ENCODE measurements at places on chromosomes 16 and 17.
A peak's percentile ranks its signal among the peaks of the same experiment; 100 is the strongest.

DNA sequence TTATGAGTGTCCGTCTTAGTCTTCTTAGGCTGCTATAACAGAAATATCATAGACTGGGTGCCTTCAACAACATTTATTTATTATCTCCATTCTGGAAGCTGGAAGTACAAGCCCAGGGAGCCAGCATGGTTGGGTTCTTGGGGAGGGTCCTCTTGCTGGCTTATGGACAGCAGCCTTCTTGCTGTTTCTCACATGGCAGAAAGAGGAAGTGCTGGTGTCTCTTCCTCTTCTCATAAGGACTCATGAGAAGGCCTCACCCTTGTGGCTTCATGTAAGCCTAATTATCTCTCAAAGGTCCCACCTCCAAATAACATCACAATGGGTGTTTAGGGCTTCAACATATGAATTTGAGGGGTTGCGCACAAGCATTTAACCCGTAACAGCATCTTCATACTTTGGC is 207.0 kb upstream of the COX10 start:
- no peaks in the 10 kb centered on the region for H3K27me3 ChIP-seq
- H3K36me3 ChIP-seq = no peaks in the 10 kb centered on the region

DNA sequence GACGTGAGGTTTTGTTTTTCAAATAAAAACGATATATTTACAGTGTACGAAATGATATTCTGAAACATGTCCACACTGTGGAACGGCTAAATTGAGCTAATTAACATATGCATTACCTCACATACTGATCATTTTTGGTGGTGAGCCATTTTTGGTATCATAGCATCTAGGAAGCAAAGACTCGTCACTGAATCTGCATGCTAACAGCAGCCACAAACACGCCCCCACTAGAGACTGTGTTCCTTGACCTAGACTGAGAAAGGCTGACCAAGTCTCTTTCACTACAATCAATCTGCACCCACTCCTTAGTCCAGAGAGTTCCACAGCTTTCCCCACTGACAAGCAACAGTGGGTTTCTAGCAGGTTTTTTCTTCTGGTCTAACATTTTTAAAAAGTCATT is 29.5 kb downstream of the NPLOC4 start:
- no peaks in the 10 kb centered on the region for H3K27me3 ChIP-seq
- H3K36me3 ChIP-seq = peaks cover 40% of the 10 kb centered on the region

DNA sequence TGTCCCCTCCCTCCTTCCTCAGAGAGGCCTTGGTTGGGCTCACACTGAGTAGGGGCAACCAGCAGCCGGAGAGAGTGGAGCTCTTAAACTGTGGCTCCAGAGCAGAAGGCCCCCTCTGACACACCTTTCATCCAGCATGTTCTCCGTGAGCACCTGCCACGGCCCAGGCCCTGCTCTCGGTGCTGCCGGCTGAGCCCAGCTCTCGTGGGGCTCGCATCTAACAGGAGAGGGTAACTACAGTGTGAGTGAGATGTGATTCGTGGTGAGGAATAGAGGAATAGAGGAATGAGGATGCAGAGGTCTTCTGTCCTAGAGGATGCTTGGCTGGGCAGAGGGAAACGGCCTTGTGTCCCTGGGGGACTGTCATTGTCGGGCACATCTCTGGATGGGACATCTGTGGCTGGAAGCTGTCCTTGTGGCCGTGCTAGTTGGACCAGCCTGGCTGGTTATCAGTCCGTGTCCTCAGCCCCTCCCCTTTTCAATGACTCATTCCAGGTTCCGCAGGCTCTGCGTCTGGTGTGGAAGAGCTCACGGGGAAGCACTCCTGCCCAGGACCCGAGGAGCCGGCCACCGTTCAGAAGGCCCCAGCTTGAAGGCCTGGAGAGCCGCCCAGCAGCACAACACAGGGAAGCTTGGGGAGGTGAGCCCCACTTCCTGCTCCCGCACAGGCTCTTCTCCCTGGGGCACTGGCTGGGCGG is 11.9 kb upstream of the DNASE1 start:
- no peak overlapping the region for H3K4me3 ChIP-seq
- no peaks in the 10 kb centered on the region for H3K27me3 ChIP-seq
- H3K4me1 ChIP-seq = peaks cover 20% of the 10 kb centered on the region
- peaks cover 10% of the 10 kb centered on the region for H3K36me3 ChIP-seq
- no peak overlapping the region for H3K27ac ChIP-seq

GRCh38 chr17:48883171-48883570 is 9.4 kb upstream of the ATP5MC1 start:
- no peaks in the 10 kb centered on the region for H3K27me3 ChIP-seq
- DNase-seq = no peak
- H3K4me3 ChIP-seq = no peak overlapping the region
- H3K36me3 ChIP-seq = no peaks in the 10 kb centered on the region

GRCh38 chr16:7861891-7862582 is 529.4 kb downstream of the RBFOX1 start:
- no peaks in the 10 kb centered on the region for H3K4me1 ChIP-seq
- H3K27ac ChIP-seq = no peak overlapping the region
- no peak overlapping the region for H3K4me3 ChIP-seq

GRCh38 chr17:27596566-27597187 is 34.3 kb upstream of the LGALS9 start:
- H3K27ac ChIP-seq = no peak overlapping the region
- H3K4me1 ChIP-seq = no peaks in the 10 kb centered on the region
- H3K27me3 ChIP-seq = no peaks in the 10 kb centered on the region
- DNase-seq = no peak

DNA sequence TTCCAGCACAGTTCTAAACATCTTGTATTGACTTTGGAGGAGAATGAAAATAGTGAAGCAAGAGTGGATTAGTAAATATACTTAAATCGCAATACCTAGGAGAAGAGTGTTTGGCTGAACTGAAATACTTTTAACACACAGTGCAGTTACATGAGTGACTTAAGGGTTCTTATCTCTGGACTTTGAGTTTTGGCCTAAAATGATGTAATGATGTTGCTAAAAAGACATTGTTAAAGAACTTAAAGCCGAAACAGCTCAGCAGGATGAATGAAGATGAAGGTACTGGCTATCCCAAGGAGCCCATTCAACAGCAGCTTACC is 28.1 kb downstream of the PMP22 start:
- H3K27me3 ChIP-seq = no peaks in the 10 kb centered on the region
- H3K4me1 ChIP-seq = no peaks in the 10 kb centered on the region
- DNase-seq = no peak
- H3K36me3 ChIP-seq = no peaks in the 10 kb centered on the region
- H3K4me3 ChIP-seq = no peak overlapping the region

DNA sequence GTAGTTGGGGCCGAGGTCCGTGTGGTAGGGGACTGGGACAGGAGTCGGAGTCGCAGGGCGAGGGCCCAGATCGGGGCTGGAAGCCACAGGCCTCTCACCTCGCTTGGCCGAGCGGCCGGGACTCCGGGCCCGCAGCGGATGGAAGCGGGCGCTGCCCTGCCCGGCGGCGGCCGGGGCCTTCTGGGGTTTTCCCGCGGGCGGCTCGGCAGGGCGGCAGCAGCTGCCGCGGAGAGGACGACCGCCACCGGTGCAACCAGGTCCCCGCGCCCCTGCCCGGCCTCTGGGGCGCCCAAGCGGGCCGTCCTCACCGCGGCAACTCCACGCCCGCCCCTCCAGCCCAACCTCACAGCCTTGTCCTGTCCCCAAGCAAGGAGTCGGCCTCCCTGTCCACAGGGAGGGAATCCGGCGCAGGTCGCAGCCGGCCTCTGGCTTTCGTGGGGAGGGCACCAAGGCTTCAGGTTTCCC is 15.6 kb upstream of the UTP6 start:
- no peaks in the 10 kb centered on the region for H3K4me1 ChIP-seq
- DNase-seq = no peak
- no peak overlapping the region for H3K4me3 ChIP-seq
- no peaks in the 10 kb centered on the region for H3K27me3 ChIP-seq
- H3K27ac ChIP-seq = no peak overlapping the region

GRCh38 chr17:17757956-17758845 is 76.9 kb downstream of the RAI1 start:
- peaks cover 46% of the 10 kb centered on the region for H3K36me3 ChIP-seq
- peaks cover 13% of the 10 kb centered on the region for H3K4me1 ChIP-seq
- H3K4me3 ChIP-seq = no peak overlapping the region
- no peak for DNase-seq

- no peaks in the 10 kb centered on the region for H3K27me3 ChIP-seq
- no peak overlapping the region for H3K27ac ChIP-seq
- no peak for DNase-seq
Measured at GRCh38 chr17:45032174-45032541, 19.3 kb downstream of the DCAKD start.

DNA sequence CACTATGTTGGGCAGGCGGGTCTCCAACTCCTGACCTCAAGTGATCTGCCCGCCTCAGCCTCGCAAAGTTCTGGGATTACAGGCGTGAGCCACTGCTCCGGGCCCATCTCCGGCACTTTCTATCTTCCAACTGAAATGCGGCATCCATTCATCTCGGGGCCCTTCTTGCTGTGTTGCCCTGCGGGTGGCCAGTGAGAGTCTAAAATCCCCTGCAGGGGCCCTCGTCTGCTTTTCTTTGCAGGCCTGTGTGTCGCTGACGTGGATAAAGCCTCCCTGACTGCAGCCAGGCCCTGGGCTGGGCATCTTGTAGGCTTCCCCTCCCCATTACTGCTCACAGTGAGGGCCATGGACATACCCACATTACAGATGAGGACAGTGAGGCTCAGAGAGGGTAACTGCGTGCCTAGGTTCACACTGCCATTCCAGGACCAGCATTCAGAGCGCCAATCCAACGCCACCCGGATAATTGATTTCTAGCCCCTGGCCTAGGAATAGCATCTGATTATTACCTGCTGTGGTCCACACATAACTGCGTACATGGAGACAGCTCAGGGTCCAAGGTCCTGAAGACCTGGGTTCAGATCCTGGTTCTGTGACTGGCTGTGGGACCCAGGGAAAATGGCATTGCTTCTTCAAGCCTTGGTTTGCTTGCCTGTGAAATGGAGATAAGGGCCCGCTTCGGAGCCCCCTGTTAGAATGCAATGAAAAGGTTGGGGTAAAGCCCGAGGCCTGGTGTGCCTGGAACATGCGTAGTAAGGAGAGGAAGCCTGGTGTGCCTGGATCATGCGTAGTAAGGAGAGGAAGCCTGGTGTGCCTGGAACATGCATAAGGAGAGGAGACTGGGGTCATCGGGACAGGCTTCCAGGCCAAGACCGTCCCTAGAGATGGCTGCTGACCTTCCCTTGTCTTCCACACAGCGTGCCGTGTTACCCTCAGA is 25.0 kb downstream of the CRISPLD2 start:
- DNase-seq = peak; percentile 33
- H3K4me1 ChIP-seq = peaks cover 38% of the 10 kb centered on the region
- H3K4me3 ChIP-seq = no peak overlapping the region
- H3K27ac ChIP-seq = no peak overlapping the region
- no peaks in the 10 kb centered on the region for H3K36me3 ChIP-seq

- H3K4me3 ChIP-seq = no peak overlapping the region
- H3K36me3 ChIP-seq = no peaks in the 10 kb centered on the region
- H3K27me3 ChIP-seq = no peaks in the 10 kb centered on the region
- no peak for DNase-seq
- H3K4me1 ChIP-seq = peaks cover 37% of the 10 kb centered on the region
Measured at GRCh38 chr17:78256707-78257591, 25.5 kb downstream of the TMEM235 start.

- peak within 1 kb of the TSS; percentile 98 for H3K27ac ChIP-seq
- peaks cover 24% of the 10 kb centered on the region for H3K4me1 ChIP-seq
- H3K4me3 ChIP-seq = peak within 1 kb of the TSS; percentile 80
- no peaks in the 10 kb centered on the region for H3K27me3 ChIP-seq
- H3K36me3 ChIP-seq = peaks cover 17% of the 10 kb centered on the region
Measured at GRCh38 chr16:30948667-30949649, at the start of gene ORAI3. ORAI3 (plus strand) TSS chr16:30949068; CDS start chr16:30949290, 222 bp downstream.

DNA sequence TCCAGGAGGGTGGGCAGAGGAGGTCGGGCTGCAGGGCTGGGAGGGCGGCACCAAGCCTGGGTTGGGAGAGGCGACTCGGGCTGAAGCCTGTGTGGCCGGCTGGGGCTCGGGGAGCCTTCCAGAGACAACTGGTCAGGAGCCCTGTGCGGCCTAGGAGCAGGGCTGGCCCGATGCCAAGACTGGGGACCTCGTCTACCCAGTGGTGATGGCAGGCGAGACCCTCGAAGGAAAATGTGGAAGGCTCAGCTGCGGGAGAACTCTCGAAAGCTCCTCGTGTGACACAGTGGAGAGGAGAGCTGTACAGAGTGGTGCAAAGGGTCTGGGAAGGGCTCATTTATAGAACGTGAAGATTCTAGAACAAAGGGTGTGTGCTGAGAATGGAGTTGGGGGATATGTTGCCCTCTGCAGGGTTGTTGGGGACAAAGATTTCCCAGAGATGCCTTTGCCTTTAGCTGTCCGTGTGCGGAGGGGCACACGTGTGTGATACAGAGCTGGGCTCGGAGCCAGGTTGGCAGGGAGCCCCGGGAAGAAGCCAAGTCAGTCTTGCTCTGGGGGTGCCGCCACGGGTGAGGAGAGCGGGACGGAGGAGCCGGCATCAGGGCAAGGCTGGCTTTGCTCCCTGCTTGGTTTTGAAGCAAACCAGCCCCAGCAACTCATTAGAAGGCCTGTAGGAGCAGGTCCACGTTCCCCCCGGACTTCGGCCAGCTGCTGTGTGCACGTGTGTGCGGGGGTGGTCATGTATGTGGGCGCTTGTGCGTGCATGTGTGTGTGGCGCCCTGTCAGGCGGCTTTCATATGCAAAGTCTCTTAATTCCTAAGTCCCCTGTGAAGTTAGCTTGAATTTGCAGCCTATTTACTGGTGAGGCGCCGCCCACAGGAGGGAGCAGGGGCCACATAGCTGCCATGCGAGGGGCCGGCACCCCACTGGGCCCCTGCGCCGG is 132.4 kb upstream of the CHMP6 start:
- H3K27me3 ChIP-seq = no peaks in the 10 kb centered on the region
- no peak overlapping the region for H3K4me3 ChIP-seq
- H3K27ac ChIP-seq = no peak overlapping the region
- peaks cover 6% of the 10 kb centered on the region for H3K36me3 ChIP-seq
- peaks cover 8% of the 10 kb centered on the region for H3K4me1 ChIP-seq

DNA sequence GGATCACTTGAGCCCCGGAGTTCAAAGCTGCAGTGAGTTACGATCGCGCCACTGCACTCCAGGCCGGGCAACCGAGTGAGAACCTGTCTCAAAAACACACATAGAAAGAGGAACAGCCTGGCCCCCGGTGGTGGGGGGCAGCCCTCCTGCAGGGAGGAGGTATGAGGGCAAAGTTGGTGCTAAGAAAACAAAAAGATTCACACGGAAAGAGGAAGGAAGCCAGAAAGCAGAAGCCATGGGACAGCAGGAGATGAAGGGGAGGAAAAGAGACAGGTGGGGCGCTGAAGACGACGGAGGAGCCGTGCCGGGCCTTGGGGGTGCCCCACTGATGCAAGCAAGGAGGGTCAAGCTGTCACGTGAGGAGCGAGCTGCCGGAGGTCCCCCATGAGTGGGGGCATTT is 8.2 kb upstream of the C16orf74 start:
- H3K4me3 ChIP-seq = no peak overlapping the region
- H3K4me1 ChIP-seq = no peaks in the 10 kb centered on the region
- no peak for DNase-seq
- H3K36me3 ChIP-seq = no peaks in the 10 kb centered on the region

DNA sequence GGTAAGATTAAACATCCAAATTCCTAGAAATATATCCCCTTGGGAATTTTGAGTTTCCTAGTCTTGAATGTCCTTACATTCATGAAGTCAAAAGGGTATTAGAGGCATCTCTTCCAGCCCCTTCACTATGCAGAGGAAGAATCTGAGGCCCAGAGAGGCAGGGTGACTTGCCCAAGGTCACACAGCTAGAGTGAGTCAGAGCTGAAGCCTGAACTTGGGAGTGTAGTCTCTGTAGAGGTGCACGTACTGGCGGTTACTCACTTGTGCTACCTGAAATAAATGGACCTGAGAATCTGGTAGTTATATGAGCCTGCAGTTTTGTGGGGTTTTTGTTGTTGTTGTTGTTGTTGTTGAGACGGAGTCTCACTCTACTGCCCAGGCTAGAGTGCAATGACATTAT is 164.0 kb downstream of the XYLT1 start:
- no peak overlapping the region for H3K27ac ChIP-seq
- DNase-seq = no peak
- no peaks in the 10 kb centered on the region for H3K27me3 ChIP-seq
- H3K4me3 ChIP-seq = no peak overlapping the region

Data from neuronal stem cell (in vitro differentiated cells).